ENCODE measurements at places on chromosomes 4 and X.

GRCh38 chr4:111466811-111467604, 678.2 kb upstream of the FAM241A start:
- no peak for DNase-seq

GRCh38 chr4:126748736-126749135, 884.0 kb upstream of the INTU start:
- no peak for DNase-seq

GRCh38 chr4:150328496-150328895, 250.3 kb downstream of the DCLK2 start:
- no peak for DNase-seq

- no peak for DNase-seq
Observed at GRCh38 chr4:103092245-103092644, 7.4 kb downstream of the BDH2 start.

DNA sequence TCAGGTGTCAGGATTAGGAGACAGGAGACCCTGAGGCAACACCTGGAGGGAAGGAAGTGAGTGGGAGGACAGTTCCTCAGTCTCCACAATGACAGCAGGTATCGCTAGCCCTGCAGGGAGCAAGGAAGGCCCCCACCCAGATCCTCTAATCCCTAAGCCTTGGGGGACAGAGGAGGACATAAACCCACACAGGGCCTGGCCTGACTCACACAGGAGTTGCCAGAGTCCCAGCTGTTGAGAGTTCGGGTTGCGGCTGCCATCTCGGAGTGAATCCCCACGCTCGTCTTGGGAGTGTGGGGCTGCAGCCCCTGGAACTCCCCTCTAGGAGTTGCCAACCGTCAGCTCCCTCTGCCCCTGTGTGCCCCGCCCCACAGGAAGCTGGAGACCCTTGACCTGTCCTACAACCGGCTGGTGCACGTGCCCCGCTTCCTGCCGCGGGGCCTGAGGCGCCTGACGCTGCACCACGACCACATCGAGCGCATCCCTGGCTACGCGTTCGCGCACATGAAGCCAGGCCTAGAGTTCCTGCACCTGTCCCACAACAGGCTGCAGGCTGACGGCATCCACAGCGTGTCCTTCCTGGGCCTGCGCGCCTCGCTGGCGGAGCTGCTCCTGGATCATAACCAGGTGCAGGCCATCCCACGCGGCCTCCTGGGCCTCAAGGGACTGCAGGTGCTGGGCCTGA, 9.2 kb upstream of the BGN start:
- DNase-seq = no peak

DNA sequence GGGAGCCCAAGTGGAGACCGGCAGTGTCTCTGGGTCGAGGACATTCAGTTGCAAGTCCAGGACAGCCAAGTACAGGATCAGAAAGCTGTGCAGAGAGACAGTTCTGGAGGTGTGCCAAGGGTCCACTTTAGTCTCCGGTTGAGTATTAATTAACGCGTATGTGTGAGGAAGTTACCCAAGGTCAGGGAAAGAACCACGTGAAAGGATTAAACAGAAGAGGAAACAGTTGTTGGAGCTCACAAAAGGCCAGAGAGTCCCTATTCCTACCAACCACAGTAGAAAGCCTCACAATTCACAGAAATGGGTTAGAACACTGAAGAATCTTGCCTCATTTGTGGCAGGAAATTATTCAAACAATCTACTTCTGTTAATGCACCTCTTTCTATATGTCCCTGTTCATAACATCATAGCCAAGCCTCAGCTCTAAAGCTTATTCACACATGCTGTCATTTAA, 17.9 kb upstream of the NSUN7 start:
- peak; percentile 69 for DNase-seq

DNA sequence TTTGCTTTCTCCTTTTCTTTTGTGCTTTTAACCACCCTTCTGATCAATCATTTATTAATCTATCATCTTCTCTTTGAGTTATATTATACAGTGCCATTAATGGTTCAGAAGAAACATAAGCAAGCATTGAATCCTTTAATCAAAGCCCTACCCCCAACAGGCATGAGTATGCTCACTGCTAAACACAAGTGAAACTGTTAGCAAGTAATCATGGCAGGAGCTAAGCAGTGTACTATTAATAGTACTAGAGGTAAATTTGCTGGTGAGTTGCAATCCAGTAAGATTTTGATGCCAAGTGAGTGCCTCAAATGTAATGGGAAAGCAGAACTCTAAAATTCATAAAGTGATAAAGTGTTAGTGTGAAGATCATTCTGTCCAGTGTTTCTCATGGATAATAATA, 57.2 kb downstream of the FNIP2 start:
- DNase-seq = no peak

DNA sequence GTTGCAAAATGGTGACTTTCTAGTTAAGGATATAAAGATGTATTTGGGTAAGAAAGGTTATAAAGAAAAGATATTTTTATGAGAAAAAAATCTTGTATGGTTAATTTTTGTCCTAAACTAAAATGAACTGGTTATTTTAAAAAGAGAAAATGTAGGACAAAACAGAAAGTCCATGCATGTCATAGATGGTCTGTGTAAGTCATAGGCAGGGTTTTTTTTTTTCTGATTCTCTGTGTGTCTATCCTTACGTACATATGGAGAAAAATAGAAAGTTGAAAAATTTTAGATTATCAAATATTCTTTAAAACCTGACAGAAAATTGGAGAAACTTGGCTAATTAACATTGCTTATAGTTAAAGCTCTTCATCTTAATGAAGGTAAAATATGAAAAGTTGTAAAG, 493.4 kb downstream of the IQCM start:
- DNase-seq = no peak

GRCh38 chr4:172706000-172706399, 462.6 kb upstream of the GALNT7 start:
- no peak for DNase-seq

DNA sequence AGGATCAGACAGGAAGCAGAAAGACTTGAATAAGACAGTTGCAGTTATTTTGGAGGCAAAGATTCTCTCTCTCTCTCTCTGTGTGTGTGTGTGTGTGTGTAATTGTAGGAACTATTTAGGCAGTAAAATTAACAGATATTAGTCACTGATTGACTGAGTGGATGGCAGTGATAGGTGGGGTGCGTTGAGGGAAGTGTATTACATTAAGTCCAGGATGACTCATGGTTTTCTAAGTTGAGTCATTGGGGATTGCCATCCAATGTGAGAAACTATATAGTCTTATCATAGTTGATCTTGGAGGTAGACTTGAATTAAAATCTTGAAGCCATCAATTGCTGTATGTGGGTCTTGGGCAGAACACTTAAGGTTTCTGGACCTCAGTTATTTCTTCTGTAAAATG, 75.4 kb downstream of the AR start:
- DNase-seq = no peak

DNA sequence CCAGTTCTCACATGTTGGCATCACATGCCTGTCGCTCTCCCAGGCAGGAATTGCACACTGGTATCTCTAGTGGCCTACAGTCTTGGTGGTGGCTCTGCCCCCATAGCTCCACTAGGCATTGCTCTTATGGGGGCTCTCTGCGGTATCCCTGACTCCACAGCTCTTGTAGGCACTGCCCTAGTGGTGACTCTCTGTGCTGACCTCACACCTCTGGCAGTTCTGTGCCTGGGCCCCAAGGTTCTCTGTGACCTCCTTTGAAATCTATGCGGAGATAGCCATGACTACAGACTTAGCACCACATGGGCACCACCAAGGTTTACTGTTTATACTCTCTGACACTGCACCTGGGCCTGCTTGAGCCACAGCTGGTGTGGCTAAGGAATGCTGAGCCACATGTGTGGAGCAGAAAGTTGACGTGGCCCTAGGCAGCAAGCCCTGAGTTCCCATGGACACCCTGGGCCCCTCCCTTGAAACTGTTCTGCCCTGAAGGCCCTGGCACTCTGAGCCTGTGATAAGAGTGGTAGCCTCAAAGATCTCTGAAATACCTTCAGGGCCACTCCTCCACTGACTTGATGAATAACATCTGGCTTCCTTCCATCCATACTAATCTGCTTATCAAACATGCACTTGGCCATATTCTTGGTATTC, 8.0 kb downstream of the SLC9B1 start:
- DNase-seq = no peak

DNA sequence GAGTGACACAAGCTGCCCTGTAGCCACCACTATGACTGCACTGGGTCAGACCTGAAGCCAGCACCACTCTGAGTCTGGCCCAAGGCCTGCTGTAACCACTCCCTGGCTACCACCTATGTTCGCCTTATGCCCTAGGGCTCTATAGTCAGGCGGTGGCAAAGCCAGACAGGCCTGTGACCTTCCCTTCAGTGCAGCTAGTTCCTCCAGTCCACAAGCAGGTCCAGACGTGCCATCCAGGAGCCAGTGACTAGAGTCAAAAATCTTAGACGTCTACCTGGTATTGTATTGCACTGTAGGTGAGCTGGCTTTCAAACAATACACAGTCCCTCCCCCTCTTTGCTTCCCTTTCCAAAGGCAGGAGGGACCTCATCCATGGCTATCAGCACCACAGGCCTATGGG, 54.0 kb upstream of the RNF128 start:
- no peak for DNase-seq

- DNase-seq = no peak
Observed at GRCh38 chr4:124682384-124682783, 30.1 kb downstream of the ANKRD50 start.
